CD8-positive, alpha-beta T cell (primary cell): ENCODE measurements at places on chromosomes 5 and 9.

DNA sequence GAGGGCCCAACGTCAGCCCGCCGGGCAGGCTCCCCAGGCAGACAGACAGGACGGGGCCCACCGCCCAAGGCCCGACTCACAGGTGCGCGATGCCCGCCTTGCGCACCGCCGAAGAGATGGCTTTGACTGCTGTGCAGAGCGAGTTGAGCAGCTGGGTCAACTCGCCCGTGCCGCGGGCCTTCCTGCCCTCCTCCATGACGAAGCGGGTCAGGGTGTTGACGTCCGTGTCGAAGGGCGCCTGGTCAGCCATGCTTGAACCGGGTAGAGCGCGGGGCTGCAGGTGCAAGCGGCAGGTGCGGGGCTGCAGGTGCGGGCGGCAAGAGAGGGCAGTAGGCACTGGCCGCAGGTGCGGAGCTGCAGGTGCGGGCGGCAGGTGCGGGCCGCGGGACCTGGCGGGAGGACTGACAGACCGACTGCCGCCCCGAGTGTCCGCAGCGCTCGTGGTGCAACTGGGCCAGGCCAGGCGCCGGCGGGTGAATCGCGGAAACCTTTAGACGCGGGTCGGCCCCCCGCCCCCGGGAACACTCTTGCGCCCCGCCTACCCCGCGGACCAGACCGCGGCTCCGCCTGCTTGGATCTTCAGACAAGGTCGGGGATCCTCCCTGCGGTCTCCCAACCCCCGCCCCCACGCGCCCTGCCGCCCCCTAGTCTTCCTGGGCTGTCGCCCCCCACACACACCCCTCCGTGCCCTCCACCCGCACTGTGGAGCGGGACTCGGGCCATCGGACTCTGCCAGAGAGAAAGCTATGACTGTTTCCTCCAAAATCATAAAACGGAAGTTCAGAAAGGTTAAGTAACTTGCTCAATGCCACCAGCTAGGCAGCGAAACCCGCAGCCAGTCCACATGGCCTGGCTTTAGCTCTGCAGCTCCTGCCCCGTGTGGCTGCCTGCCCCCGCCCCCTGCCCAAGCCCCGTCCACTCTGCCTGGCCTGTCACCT, at the start of gene FBP1:
Gene FBP1, minus strand, starts transcription at position 458 of the 938 bp plus-strand sequence. Its CDS starts 208 bp downstream, at position 250.
- no peak for DNase-seq

DNA sequence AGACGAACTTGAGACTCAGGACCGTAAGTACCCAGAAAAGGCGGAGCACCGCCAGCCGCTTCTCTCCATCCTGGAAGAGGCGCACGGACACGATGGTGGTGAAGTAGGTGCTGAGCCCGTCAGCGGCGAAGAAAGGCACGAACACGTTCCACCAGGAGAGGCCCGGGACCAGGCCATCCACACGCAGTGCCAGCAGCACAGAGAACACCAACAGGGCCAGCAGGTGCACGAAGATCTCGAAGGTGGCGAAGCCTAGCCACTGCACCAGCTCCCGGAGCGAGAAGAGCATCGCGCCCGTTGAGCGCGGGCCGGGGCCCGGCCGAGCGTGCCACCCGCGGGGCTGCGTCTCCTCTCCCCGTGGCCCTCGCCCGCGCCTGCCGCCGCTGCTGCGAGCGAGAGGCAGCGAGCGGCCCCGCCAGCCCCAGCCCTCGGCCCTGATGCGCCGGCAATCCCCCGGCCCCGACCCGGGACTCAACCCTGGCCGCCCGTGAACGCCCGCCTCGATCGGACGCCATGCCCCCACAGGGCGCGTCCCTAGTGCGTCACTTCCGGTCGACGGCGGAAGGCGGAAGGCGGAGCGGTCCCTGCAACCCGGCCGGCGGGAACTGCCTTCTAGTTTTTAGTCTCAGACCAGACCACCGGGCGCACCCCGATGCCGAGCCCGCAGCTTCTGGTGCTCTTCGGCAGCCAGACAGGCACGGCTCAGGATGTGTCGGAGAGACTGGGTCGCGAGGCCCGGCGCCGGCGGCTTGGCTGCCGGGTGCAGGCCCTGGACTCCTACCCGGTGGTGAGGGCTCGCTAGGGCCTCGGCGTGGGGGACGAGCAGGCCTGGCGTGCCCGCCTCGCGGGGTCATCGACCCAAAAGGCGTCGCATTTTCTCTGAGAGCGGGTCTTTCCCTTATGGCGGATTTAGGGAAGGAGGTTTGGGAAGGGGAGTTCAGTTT, at the start of the genes NDOR1 and TMEM203:
Gene NDOR1, plus strand, starts transcription at position 575 of the 944 bp plus-strand sequence. Its CDS starts 78 bp downstream, at position 653.
Gene TMEM203, minus strand, starts transcription at position 523 of the 944 bp plus-strand sequence. Its CDS starts 234 bp downstream, at position 289.
- peak; percentile 93 for DNase-seq

GRCh38 chr5:180438785-180439780, 55.1 kb upstream of the CNOT6 start:
- no peak for DNase-seq

DNA sequence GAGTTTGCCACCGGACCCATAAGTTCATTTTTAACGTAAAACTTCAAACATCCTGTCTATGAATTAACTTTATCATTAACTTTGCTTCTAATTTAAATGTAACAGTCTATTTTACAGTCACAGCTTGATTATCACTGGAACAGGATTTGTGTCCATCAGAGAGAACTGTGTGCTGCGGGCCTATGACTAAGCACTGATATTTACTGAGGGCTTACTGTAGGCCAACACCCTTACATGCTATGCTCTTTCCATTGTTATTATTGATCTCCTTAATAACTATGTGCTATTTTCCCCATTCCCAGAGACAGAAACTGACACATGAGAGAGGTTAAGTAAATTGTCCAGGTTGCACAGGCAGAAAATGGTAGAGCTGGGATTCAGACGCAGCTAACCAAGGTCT, 24.0 kb upstream of the GPR151 start:
- no peak for DNase-seq

GRCh38 chr5:94932259-94932658, 313.8 kb downstream of the SLF1 start:
- no peak for DNase-seq

GRCh38 chr9:34496149-34496712, 26.6 kb downstream of the ENHO start:
- no peak for DNase-seq

DNA sequence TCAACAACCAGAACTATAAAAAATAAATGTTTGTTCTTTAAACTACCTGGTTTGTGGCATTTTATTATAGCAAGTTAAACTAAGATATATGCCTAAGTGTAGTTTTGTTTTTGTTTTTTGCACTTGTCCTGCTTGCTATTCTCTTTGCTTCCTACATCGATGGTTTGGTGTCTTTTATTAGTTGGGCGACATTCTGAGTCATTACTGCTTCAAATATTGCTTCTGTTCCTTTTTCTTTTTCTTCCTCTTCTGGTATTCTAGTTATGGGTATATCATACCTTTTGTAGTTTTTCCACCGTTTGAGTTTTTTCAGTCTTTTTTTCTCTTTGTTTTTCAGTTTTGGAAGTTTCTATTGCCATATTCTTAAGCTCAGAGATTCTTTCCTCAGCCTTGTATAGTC, 86.9 kb downstream of the MACIR start:
- DNase-seq = no peak

DNA sequence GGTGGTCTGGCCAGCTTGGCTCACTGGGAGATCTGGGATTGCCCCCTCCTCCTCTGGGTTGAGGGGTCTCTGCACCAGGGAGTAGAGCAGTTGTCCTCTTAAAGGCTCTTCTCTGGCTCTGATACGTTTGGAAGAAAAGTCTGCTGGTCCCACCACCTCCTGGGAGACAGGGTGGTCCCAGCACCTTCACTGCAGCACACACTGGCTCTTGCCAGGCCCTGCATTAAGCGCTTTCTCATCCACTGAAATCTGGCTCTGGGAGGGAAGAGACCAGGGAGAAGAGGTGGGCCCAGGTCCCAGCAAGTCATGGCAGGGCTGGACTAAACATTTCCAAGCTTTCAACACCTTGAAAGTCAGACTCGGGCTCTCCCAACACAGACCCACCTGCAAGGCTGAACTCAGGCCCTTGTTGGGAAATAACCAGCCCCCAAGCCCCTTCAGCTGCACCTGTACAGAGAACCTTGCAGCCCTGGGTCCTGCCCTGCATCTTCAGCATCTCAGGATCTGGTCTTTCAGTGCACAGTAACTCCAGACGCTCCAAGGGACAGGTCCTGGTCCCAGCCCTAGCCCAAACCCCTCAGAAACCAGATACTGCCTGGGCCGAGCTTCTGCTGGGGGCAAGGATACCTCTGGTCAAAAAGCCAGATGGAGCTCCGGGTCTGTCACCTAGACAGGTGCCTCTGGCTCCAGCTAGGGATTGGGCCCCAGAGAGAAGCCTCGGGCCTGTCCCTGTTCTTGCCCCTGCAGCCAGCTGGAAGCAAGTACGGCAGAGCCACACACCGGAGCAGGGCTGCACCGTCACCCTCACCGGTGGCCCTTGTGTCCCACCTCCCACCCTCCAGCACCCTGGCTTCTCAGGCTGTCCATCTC, 134.5 kb downstream of the DAB2IP start:
- DNase-seq = no peak

DNA sequence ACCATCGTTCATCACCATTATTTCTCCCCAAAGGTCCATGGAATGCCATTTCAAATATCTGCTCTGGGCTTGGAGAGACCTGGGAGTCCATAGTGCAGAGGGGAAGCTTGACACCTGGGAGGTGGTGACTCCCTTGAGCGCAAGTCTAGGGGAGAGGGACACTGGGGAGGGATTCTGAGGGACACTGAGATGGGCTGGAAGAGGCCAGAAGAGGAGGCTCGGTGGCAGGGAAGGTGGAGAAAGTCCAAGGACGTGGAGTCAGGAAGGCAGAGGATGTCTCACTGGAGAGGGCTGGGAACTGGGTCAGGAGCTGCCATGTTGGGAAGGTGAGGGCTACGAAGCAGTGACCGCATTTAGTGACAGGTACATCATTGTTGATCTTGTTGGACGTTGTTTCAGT, 160.3 kb upstream of the MVB12B start:
- DNase-seq = no peak

DNA sequence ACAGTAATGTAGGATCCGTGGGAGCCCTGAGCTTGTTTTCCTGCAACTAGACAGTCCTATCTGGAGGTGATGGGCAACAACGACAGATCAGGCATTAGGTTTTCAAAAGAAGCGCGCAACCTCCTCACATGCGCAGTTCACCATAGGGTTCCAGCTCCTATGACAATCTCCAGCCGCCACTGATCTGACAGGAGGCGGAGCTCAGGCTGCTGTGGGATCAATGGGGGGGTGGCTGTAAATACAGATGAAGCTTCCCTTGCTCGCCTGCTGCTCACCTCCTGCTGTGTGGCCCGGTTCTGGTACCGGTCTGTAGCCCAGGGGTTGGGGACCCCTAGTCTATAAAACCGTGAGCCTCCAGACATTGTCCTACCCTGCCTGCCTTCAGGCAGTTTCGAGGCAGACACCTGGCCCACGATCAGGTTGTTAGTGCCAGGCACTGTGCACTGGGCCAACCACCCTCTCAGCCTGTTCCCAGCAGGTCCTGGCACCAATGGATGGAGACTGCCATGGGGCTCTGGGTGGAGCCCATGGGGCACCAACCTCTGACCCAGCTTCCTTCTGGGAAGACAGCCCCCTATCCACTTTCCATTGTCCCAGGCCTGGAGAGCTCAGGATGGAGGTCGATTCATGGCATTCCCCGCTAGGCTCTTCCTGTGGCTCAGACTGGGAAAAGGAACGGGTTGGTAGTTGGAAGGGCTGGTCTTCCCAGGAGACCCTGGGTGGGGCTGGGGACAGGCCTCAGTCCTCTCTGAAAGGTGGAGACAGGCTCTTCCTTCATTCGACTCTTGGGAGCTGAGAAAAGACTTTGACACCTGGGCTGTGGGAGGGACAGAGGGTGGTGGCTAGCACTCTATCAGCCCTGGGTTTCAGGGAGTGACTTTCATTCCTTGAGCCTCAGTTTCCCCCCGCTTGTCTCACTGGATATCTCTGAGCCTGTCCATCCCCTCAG, 1.7 kb downstream of the ENDOG start:
- no peak for DNase-seq

GRCh38 chr5:80071510-80072021, 36.4 kb downstream of the THBS4 start:
- no peak for DNase-seq

- no peak for DNase-seq
Measured at GRCh38 chr5:115683081-115683480, 57.2 kb upstream of the TMED7 start.

DNA sequence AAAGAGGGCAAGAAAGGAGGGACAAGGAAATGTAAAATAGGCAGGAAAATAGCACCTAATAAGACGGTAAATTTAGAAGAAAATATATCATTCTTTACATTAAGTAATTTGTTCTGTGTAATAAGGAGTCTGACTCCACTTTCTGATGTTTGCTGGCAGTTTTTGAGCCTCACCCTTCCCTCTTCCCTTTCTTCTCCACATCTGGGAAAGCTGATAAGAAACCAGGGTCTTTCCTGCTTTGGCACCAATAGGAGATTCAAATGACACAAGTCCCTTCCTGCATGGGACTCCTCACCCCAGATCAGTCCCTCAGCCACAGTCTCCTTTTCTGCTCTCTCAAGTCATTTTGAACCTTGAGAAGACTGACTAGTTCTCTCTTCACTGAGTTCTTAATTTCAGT, 31.2 kb upstream of the LECT2 start:
- DNase-seq = no peak

DNA sequence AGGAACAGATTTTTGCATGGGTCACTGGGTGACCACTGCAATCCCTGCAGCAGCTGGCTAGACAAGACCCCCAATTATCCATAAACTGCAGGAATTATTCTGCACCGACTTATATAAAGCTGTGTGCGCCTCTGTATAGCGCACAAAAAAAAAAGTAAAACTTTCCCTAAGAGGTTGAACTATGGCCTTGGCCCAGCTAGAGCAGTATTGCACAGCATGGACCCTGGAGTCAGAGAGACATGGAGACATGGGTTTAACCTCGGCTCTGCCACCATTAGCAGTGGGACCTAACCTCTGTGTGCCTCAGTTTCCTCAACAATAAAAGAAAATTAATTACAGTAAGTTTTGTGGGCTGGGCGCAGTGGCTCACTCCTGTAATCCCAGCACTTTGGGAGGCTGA, 17.1 kb upstream of the GRPEL2 start:
- no peak for DNase-seq

DNA sequence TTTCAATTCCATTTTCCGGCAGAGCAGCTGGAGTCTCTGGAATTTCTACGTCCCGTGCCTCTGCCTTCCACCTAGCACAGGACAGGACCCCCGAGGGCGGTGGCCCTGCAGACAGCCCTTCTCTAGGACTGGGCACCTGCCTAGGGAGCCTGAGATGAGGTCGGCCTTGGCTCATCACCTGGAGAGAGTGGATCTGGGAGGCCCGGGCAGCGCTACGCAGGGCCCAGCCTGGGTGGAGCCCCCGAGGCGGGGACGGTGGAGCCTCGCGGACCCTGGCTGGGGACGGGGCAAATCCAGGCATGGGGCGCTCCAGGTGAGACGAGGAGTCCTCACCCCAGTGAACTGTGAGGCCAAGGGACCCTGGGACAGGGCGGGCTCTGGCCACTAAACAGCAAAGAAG, 114.5 kb downstream of the MTRR start:
- DNase-seq = no peak

DNA sequence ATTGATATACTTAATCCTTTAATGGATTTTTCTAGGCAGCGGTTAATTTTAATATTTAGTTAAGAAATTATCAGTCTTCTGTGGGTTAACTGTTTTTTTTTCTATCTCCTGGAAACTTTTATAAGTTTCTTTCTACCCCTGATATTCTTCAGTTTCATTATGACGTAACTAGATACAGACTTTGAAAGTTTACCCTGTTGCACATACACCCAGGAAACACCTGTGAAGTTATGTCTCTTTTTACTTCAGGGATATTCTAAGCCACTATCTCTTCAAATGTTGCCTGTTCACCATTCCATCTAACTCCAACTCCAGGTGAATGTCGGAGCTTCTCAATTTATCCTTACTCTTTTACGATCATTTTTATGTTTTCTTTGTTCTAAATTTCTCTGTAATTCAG, 329.0 kb downstream of the ICE1 start:
- DNase-seq = no peak

- DNase-seq = no peak
Measured at GRCh38 chr5:108636135-108636853, 111.4 kb upstream of the FER start.
